ENCODE measurements at places on chromosomes 5 and 9. TPM values are rescaled to one million over a fixed set of nuclear protein-coding genes. Genes with fewer than 3 reads are reported as not detected.

DNA sequence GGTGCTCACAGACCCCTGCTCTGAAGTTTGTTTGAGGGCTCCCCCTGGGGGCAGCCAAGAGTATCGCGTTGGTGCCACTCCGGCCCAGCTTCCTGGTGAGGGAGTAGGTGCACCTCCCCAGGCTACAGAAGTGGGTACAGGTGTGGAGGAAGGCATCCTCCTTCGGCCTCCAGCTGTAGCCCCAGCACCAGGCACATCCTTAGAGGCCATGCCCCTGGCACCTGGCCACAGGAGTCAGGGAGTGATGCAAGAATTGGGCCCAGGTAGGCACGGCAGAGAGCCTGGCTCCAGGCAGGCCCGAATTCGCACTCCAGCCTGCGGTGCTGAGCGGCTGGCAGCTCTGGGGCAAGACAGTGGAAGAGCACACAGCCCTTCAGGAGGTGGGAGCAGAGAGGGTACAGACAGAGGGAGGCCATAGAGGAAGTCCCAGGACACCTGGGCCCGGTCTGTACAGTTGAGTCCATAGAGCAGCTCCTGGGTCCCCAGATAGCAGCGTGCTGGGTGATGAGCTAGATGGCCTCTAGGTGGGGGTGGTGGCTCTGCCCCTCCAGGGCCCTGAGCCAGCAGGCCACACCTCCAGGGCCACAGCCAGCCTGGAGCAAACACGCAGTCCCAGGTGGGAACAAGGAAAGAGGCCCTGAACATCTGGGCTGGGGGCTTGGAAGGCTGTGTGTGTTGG is 2.4 kb downstream of the SAPCD2 start:
- H3K4me3 ChIP-seq, result peak overlapping the region; percentile 31
- H3K36me3 ChIP-seq, result no peaks in the 10 kb centered on the region

DNA sequence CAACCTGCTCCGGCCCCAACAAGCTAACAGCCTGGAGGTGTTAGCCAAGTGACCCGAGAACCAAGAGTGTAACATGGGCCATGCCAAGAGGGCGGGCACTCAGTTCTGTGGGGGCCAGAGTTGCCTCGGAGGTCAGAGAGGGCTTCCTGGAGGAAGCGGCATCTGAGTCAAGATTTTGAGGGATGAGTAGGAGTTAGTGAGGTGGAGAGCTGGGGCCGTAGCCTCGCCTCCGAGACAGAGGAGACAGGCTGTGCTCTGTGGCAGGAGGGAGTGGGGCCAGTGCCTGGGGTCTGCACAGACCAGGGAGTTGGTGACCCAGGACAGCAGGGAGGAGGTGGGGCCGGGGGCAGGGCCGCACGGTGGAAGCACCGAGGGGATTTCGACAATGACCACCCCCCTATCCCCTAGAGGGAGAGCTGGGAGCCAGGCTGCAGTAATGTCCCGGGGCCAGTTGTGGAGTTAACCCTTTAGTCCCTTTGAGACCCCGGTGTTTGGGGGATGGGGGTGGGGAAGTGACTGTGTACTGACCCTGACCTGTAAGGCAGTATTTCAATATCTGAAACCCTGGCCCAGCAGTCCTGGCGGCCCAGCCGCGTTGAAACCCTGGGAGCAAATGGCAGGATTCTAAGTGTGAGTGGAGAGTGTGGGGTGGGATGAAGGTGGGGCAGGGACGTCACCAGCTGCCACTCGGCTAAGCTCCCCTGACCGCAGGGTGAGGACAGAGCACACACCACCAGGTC is 148.7 kb upstream of the COL5A1 start:
- no peak overlapping the region for H3K27ac ChIP-seq
- no peaks in the 10 kb centered on the region for H3K4me1 ChIP-seq
- no peak overlapping the region for H3K4me3 ChIP-seq
- no peak for DNase-seq
- peaks cover 2% of the 10 kb centered on the region for H3K36me3 ChIP-seq

DNA sequence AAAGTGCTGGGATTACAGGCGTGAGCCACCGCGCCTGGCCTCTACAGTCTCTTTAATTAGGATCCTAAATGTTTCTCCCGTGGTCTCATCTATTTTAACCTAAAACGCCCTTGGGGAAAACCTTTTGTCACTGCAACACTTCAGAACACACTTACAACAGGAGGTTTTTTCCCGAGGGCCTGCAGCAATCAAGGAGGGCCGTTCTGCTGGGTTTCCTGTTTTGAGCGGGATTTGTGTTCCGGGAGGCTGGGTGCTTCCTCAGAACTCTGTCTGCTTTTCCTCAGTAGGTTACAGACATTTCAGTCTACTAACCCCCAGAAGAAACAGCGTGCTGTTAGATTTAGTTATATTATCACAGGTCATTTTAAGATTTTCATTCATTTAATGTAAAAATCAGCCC is 65.4 kb upstream of the IRX4 start:
- no peak for DNase-seq
- peaks cover 3% of the 10 kb centered on the region for H3K36me3 ChIP-seq
- no peak overlapping the region for H3K4me3 ChIP-seq
- H3K4me1 ChIP-seq, result no peaks in the 10 kb centered on the region

- DNase-seq, result no peak
- peaks cover 10% of the 10 kb centered on the region for H3K36me3 ChIP-seq
- no peaks in the 10 kb centered on the region for H3K27me3 ChIP-seq
- no peak overlapping the region for H3K4me3 ChIP-seq
These were observed 23.2 kb upstream of the SPTAN1 start for GRCh38 chr9:128529191-128529590.

DNA sequence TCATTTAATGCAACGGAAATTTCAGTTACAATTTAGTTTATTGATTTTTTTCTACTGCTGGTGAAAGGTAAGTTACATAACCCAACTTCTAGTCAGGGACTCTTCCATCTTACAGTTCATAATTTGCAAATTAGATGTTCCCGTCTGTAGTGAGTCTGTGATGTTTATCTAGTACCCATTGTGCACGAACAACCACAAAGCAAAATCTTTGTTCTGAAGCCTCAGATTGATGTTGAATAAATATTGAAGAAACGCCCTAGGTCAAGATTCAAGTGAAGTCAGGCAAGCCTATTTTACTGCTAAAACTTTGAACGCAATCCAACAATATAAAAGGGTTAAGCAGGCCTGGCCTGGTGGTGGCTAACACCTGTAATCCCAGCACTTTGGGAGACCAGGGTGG is 43.1 kb downstream of the BASP1 start:
- no peak overlapping the region for H3K4me3 ChIP-seq
- no peak overlapping the region for H3K27ac ChIP-seq
- no peaks in the 10 kb centered on the region for H3K4me1 ChIP-seq
- no peaks in the 10 kb centered on the region for H3K36me3 ChIP-seq

DNA sequence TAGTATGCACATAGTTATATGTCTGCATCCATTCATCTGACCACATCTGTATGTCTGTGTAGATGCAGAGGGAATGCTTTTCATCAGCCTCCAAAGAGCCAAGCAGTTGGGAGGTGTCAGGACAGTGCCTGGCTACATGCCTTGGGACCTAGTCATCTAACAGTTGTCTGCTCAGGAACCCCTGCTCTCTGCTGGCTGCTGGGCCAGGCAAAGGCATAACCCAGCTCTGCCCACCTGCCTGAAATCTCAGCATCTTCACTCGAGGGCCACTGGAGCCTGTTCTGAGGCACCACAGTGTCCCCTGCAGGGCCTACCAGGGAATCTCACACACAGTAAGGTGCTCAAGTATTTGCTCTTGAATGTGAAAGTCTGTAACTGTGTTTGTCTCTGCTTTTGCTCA is 3.7 kb downstream of the C9orf50 start:
- H3K36me3 ChIP-seq, result peaks cover 6% of the 10 kb centered on the region
- DNase-seq, result no peak
- H3K4me1 ChIP-seq, result peaks cover 5% of the 10 kb centered on the region
- no peak overlapping the region for H3K4me3 ChIP-seq
- H3K27ac ChIP-seq, result no peak overlapping the region
- peaks cover 22% of the 10 kb centered on the region for H3K27me3 ChIP-seq

Gene SWI5
- 6.1 TPM for total RNA-seq

Gene ARHGEF39
- 3.1 TPM for total RNA-seq

GRCh38 chr5:88883059-88883835 is at the start of gene MEF2C:
Gene MEF2C (minus strand): TSS chr5:88883184. CDS start chr5:88823788, 59,396 bp downstream.
- H3K27ac ChIP-seq, result peak within 1 kb of the TSS; percentile 37
- peak within 1 kb of the TSS; percentile 89 for H3K4me3 ChIP-seq
- H3K27me3 ChIP-seq, result peaks cover 30% of the 10 kb centered on the region
- peaks cover 22% of the 10 kb centered on the region for H3K4me1 ChIP-seq

- no peaks in the 10 kb centered on the region for H3K36me3 ChIP-seq
- DNase-seq, result no peak
- no peak overlapping the region for H3K27ac ChIP-seq
- no peaks in the 10 kb centered on the region for H3K4me1 ChIP-seq
- peaks cover 10% of the 10 kb centered on the region for H3K27me3 ChIP-seq
These were observed 301.4 kb downstream of the PDE4D start for GRCh38 chr5:59592101-59592500.

Data from T-helper 17 cell (primary cell).